ENCODE measurements at places on chromosomes 5 and 9.
A peak's percentile ranks its signal among the peaks of the same experiment; 100 is the strongest.

GRCh38 chr5:72476721-72477120 lies 30.5 kb downstream of the ZNF366 start:
- DNase-seq: no peak

DNA sequence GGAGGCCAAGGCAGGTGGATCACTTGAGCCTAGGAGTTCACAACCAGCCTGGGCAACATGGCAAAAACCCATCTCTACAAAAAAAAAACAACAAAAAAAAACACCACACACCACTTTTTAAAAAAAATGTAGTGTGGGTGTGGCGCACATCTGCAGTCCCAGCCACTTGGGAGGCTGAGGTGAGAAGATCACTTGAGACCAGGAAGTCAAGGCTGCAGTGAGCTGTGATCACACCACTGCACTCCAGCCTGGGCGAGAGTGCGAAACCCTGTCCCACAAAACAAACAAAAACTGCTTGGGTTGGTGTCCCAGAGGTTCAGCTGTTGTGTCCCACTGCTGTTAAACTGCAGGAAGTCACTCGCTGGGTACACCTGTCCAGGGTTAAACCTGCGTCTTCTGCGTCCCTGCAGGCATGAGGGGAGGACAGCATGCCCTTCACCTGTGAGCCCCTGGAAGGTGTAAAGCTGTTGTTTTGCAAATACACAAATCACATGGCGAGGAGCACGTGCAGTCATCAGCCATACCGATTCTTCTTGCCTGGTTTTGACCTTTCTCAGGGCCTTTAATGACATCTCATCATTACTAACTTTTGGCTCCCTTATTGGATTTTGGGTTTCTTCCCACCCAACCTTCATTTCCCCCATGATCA lies 29.3 kb upstream of the CLPTM1L start:
- peak; percentile 16 for DNase-seq

GRCh38 chr9:106766616-106767015 lies 96.3 kb upstream of the ZNF462 start:
- DNase-seq: no peak

GRCh38 chr9:77600810-77601209 lies 47.3 kb downstream of the GNA14 start:
- no peak for DNase-seq

- DNase-seq: no peak
Measured at GRCh38 chr5:59537961-59538749, 355.4 kb downstream of the PDE4D start.

DNA sequence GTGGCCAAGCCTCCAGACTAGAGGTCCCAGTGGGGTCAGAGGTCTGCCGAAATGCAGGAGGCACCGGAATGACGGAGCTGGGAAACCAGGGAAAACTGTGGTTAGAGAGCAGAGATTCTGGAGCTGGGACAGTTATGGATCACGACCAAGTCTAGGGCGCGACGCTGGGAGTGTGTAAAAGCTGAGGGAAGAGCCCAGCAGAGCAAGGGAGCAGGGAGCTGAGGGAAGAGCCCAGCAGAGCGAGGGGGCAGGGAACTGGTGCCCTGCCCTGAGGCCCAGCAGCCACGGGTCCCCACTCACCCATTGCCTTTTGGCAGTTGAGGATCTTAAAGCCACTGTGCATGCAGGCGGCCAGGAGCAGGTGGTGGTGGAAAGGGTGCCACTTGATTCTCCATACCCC lies 12.5 kb downstream of the MRPL41 start:
- no peak for DNase-seq

DNA sequence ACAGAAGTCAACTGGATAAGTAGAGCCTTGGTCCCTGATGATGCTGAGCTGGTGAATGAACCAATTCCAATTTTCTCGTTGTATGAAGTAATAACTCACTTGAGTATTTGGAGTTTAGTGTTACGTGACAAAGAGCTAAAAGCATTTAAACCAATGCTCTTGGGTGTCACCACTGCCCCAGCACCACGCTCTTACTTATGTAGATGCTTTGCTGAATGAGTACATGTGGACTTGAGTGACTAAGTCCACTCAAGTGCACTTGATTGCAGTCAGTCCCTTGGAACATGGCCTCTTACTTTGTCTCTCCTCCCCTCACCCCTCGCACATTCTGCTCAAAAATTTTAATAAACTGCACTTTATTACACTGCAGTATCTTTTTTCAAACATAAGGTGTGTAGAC lies 184.0 kb downstream of the MAN2A1 start:
- no peak for DNase-seq

GRCh38 chr9:135340143-135340655 lies 139.4 kb upstream of the PPP1R26 start:
- DNase-seq: peak; percentile 67

- no peak for DNase-seq
Measured at GRCh38 chr5:123115020-123115419, 26.0 kb downstream of the PRDM6 start.

DNA sequence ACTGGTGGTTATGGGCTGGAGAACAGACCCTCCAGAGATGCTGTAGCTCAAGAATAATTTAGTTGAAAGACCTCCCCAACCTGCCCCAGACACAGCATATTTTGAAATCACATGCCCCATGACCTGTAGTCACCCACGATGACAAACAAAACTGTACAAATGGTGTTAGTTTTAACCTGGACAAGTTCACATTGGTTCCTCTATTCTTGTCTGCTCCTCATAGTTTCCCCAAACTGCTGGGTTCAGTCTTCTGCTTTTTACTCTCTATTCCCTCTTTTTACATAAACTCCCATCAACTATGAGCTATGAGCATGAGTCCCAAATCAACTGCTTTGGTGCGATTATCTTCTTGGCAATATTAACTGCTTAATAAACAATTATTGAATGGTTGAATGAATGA lies 365.3 kb upstream of the CLINT1 start:
- no peak for DNase-seq

- no peak for DNase-seq
Measured at GRCh38 chr5:83777856-83778255, 57.2 kb upstream of the HAPLN1 start.

- peak; percentile 61 for DNase-seq
Measured at GRCh38 chr9:113573046-113573958, 109.8 kb downstream of the RGS3 start.

- no peak for DNase-seq
Measured at GRCh38 chr5:132467287-132467984, 23.1 kb downstream of the IRF1 start.

- no peak for DNase-seq
Measured at GRCh38 chr5:168850683-168851082, 271.5 kb upstream of the PANK3 start.

DNA sequence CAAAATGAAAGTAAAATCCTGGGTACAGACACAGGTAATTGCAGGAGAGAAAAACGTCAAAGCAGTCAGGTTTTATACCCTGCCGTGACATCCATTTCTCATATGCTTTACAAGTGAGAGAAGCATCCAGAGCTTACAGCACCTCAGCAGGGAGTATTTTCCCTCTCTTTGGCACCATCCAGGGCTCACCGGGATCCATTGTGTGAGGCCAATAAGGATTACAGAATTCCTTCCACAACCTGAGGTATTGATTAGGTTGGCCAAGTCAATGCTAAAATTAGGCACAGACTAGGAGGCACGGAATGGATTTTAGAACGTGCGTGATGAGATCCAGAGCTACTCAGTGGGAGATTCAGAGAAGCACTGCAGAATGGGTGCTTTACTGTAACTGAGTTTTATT lies 296.6 kb downstream of the FBXL7 start:
- DNase-seq: no peak

DNA sequence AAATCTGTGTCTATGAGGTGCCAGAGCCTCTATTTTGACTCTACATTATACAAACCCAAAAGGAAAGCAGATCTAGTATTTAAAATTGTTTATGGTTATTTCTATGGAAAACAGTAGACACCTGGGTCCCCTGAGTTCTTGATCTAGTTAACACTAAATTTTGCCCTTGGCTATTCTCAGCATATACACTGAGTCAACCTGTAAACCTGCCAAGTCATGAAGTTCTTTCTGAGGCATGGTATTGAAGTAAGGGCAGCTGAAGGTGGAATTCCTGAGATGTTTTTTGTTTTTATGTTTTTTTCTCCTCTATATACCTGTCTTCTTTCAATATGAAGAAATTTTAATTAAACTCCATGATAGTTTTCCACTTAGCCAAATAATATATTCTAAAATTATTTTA lies 120.2 kb downstream of the PDE4D start:
- DNase-seq: no peak

- DNase-seq: no peak
Measured at GRCh38 chr9:95644377-95644776, 127.6 kb upstream of the PTCH1 start.

DNA sequence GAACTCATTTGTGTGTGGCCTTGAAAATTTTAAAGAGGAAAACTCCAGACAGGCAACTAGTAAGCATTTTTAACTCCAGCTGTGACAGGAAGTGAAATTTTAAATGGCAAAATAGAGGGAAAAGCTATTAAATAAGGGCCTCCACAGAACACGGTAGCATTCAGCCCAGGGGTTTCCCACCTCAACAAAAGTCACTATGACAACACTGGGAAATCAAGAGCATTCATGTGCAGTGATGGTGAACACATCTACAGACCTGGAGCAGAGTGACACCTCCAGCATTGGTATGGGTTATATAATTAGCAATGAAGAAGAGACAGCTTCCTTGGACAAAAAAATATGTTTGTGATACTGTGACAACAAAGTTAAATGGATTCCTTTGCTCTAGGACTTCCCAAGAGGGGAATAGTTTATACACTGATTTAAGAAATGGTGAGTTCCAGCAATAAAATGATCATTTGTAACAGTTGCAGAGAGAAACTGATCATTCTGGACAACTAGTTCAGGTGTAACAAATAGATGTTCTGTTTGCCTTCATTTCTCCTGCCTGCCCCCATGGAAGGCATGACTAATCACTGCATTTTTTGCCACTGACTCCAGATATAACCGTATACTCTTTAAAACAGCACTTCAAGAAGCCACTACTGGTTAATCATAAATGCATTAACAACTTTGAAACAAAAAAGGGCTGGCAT lies 93.3 kb upstream of the SLC44A1 start:
- no peak for DNase-seq

All from posterior vena cava (tissue), 2 donors.